ENCODE measurements at places on chromosomes 1 and 21.

DNA sequence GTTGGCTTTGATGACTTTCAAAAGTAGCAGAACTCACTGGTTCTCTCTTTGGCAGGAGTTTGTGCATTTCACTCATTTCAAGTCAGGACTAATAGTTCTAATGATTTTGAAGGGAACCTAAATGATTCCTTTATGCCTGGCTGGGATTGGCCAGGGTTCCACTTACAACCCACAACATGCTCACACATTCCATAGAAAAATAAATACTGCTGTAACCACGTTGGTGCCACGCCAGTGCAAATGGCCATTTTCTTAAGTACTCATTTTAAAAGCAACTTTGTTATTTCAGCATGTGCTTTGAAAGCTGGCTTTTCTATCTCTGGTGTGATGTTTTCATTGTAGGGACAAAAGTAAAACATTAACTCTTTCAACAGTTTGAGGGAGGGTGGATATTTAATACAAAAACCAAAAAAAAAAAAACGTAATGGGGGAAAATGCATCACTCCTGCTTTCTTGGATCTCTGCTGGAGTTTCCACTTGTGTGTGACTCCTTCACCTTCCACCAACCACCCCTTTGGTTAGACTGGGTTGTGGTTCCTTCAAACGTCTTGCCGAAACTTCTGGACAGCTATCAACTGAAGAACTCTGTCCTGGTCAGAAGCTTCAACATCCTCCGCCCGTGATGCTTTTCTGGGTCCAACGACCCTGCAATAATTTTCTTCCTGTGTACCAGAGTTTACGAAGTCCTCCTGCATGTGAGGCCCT, 300.4 kb upstream of the RUNX1 start:
- no peak for DNase-seq

GRCh38 chr1:152220166-152221163, 3.5 kb downstream of the HRNR start:
- DNase-seq: no peak

- DNase-seq: no peak
Observed at GRCh38 chr1:53324321-53324720, 3.5 kb downstream of the LRP8 start.

GRCh38 chr1:55375617-55376258, 160.6 kb upstream of the USP24 start:
- DNase-seq: peak; percentile 28

- DNase-seq: no peak
Observed at GRCh38 chr1:196407358-196408051, 200.7 kb downstream of the KCNT2 start.

GRCh38 chr1:38941527-38942019, at the start of gene RHBDL2:
TSS of gene RHBDL2 (minus strand) at chr1:38941830. CDS start at chr1:38919212, 22,618 bp downstream.
- DNase-seq: no peak

DNA sequence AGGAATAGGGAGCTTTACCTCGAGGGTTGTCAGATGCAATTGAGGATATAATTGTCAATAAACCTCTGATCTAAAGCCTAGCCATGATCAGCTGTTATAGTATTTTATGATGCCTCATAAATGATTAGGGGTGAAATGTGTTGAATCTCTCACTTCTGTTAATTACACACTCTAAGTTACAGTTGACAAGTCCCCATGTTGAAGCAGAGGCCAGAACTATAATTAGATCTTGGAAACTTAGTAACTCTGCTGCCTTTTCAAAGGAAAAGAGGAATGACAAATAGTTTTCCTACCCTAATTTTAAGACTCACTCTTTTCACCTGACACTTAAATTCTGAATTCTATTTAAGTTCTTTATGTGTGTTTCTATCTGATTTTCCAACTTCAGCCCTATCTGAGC, 33.8 kb downstream of the CCSAP start:
- DNase-seq: no peak

GRCh38 chr1:155278689-155279160, 1.5 kb downstream of the HCN3 start:
- no peak for DNase-seq

DNA sequence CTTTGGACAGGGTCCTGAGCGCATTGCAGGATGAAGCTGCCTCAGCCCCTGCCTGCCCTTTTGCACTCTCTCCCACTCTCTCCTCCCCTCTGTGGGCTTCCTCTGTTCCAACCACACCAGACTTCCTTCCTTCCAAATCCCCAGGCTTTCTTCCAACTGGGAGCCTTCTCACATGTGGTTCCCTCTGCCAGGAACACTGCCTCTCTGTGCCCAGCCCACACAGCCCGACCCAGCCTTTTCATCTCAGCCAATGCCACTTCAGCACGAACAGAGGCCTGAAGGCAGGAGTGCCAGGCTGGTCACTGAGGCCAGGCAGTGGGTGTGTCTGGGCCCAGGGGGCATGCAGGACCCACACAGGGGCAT, 5.9 kb downstream of the SELENON start:
- no peak for DNase-seq

DNA sequence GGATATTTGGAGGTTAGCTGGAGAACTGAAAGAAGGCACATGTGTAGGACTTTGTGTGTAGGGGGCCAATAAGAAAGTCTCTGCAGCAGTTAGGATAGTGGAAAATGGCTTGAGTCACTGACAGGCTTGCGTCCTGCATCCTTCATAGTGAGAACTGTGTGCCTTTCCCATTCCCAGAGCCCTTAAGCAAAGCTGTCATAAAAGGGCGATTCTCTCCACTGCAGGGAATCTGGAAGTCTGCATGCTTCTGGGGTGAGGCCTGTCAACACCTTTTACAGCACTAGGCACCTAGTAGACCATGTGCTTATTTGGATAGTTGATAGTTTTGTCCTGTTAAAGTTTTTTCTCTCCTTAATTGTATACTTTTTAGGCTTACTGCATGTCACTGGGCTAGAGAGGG, 39.4 kb upstream of the MACF1 start:
- DNase-seq: no peak

Data from CD14-positive monocyte (primary cell).